ENCODE measurements at places on chromosomes 1 and 21.

- no peak for DNase-seq
Measured at GRCh38 chr1:91609551-91609950, 108.9 kb downstream of the CDC7 start.

DNA sequence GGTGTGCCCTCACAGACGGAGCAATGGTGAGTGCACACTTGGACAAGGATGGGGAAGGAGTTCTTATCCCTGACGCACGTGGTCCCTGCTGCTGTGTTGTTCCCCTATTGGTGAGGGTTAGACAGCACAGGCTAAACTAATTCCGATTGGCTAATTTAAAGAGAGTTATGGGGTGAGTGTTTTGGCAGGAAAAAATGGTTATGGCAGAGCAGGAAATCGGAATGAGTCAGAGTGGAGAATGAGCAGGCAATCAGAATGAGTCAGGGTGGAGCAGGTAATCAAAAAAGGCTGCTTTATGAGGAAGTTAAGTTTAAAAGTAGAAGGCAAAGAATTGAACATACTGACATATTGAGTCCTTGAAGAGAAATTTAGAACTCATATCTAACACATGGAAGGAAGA, 100.5 kb downstream of the NGF start:
- no peak for DNase-seq

DNA sequence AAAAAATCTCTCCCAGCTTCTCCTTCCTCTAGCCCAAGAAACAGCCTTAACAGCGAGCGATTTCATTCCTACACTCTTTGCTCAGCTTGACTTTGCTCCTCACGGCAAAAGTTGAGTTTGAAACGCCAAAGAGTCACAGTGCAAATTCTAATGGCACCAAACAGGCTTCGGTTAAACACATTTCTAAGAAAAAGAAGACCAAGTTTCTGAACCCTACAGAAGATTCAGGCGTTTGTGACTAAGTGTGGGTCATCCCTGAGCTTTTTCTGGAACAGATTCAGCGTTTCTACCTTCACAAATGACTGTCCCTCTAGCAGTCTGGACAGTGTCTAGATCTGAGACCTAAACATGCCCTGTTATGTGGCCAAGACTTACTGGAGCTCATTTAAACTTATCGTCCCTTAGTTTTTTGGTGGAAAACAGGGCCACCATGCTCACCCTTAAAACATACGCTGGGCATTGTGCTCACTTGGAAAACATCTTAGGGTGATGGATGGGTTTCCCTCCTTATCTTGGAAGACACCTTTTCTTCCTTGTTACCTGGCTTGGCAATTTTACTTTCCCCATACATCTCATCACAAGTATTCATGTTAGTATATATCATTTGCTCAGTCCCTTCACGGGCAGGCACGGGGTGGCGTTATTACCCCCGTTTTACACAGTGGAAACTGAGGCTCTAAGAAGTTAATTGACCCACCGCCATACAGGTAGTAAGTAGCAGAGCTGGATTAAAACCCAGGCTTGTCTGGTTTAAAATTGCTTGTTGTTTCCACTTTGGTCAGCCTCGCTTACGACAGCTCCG, 1.0 kb downstream of the C1orf198 start:
- DNase-seq: no peak

DNA sequence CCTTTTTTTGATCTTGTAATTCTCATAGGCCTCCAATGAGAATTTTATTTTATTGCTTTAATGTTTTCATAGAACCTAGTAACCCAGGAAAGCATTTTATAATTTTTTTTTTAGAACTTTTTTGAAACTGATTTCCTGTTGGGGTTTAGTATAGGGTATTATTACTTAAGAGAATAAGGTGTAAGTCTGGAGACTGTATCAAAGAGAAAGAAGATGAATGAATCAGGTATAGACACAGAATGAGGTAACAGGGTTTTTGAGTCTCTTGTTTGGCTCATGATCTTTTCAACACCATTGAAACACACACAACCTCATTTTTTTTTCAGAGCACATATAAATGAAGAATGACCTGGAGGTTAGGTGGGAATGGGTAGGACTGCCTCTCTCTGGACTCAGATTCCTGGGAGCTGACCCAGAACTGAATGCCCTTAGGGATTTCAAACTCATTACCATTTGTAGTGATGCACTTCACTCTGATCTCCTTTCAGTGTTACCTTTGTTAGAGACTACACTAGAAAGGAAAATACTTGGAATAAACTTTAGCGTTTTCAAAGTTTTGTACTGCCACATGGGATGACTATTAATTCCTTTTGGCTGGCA, 51.0 kb downstream of the EPB41 start:
- DNase-seq: no peak

DNA sequence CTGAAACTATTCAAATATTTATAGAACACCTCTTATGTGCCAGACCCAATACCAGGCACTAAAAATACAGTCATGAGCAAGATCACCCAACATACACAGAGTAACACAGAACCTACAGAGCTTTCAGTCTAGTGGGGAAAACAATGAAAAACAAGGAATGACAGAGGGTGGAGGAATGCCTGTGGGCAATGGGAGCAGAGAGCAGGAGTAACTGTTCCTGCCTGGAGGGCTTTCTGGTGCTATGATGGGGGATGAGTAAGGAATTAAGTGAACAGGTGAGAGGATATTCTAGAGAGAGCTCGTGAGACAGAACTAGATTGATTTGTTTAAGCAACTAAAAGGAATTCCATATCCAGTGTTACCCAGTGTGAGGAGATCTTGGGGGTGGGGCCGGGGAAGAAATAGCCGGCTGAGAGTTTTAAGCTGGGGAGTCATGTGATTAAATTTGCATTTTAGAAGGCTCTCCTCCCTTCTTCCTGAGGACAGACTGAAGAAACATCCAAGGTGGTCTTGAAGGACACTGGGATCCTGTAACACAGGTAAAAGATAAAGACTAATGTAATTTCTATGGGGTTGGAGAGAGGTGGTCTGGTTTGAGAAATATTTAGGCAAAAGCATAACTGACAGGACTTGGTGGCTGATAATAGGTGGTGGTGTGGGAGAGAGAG, 2.1 kb upstream of the CD53 start:
- DNase-seq: no peak

GRCh38 chr21:40638466-40639251, 208.3 kb downstream of the DSCAM start:
- DNase-seq: no peak

GRCh38 chr1:110120960-110121561, 8.8 kb downstream of the UBL4B start:
- no peak for DNase-seq

GRCh38 chr1:38728585-38728908, 131.0 kb downstream of the RRAGC start:
- DNase-seq: no peak

DNA sequence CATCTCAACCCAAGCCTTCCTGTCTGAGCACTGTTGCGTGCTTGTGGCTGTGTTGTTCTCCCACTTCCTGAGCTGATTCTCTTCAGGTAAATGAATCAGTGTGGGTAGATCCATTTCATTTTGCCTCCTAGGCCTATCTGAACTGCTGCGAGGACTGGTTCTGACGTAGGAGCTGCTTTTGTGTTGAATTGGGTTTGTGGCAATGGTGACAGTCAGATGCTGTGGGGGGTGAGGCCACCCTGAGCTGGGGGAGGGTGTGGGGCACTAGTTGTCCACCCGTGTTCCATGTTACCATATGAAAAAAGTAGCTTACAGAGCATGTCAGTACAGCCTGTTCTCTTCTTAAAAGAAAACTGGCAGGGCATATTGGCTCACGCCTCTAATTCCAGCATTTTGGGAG, 81.5 kb downstream of the MRPS6 start:
- DNase-seq: no peak

DNA sequence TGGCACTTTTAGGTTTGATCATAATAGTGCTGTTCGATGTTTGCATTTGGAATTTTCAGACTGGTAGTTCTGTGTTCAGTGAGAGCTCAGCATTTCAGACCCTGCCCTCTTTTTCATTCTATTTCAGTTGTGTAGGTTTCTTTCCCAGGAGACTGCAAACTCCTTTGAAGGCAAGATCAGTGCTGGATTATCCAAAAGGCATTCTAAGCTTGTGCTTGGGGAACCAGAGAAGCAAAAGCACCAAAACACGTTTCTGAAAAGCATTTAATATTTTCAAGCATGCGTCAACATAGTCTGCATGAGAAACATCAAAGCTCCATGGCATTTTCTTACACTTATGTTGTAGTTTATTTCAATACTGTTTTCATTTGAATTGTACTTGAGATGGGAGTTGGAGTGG, 292.1 kb downstream of the SDCCAG8 start:
- DNase-seq: no peak

DNA sequence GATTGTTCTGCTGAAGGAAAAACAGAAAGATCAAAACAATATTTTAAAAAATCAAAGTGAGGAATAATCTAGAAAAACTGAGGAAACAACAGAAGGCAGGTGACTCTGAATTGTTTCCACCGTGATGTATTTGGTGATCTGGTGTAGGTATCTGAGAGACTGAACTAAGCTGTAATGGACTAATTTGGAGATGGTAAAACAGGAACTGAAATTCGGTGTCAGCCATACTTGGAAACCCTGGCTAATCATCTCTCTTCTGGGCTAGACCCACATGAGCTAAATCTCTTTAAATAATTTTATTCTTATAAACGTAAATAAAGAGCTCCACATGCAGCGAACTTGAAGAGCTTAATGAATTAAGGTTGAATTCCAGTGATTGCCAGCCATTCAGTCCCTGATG, 1226.1 kb downstream of the NCAM2 start:
- DNase-seq: no peak

DNA sequence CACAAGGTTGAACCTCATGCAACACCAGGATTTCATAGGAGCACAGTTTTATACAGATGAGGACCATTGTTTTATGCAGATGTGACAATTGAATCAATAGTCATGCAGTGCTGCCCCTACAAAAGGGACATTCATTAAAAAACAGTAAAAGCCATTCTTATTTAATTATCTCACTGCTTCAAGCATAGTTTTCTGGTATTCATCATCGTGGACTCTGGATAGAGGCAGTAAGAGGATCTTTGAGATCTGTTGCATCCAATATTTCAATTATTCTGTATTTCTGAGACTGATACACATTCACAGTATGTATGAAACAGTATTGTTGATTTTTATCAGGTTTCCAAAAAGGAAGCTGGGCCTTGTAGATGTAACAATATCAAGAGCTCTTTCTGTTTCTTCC, 237.6 kb downstream of the RYR2 start:
- DNase-seq: no peak

GRCh38 chr21:45584786-45585185, 42.5 kb upstream of the SLC19A1 start:
- no peak for DNase-seq

DNA sequence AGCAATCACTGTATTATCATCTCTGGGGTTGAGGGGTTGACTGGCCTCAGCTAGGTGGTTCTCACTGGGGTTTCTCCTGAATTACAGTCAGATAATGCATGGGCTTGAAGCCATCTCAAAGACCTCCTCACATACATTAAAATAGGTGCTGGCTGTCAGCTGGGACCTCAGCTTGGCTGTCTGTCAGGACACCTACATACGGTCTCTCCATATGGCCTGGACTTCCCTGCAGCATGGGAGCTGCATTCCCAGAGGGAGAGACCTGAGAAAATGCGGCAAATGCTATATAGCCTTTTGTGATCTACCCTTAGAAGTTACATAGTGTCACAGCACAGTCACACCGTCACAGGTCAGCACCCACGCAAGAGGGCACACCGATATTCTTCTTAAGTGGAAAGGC, 93.6 kb downstream of the TSEN15 start:
- DNase-seq: no peak

DNA sequence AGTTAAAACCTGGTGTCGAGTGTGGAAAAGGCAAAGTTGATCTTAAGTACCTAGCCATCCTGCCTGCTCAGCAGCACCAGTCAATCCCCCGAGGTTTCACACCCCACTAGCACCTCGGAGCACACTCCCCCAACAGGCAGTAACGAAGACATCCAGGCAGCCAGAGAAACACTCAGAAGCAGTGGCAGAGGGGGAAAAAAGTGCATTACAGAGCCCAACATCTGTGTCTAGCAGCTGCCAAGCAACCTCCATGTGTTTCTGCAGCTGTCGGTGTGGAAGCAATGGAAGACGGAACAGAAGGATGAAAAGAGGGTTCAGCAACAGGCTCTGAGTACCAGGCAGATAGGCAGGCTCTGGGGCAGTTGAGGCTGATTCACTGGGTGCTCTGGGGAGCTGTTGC, 73.4 kb upstream of the PROX1 start:
- no peak for DNase-seq

DNA sequence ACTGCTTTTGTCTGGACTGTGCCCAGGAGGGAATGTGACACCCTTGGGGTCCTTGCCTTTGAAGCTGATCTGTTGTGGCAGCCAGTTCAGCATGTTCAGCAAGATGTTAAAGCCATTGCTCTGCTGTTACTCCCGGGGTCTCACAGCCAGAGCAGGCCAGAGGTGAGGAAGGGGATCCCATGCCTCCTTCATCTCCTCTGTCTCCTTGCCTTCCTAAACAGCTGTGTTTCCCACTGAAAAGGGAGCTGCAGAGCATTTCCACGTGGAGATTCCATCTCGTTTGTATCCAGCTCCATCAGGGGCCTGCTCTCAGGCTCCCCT, 135.8 kb upstream of the COL6A1 start:
- no peak for DNase-seq

DNA sequence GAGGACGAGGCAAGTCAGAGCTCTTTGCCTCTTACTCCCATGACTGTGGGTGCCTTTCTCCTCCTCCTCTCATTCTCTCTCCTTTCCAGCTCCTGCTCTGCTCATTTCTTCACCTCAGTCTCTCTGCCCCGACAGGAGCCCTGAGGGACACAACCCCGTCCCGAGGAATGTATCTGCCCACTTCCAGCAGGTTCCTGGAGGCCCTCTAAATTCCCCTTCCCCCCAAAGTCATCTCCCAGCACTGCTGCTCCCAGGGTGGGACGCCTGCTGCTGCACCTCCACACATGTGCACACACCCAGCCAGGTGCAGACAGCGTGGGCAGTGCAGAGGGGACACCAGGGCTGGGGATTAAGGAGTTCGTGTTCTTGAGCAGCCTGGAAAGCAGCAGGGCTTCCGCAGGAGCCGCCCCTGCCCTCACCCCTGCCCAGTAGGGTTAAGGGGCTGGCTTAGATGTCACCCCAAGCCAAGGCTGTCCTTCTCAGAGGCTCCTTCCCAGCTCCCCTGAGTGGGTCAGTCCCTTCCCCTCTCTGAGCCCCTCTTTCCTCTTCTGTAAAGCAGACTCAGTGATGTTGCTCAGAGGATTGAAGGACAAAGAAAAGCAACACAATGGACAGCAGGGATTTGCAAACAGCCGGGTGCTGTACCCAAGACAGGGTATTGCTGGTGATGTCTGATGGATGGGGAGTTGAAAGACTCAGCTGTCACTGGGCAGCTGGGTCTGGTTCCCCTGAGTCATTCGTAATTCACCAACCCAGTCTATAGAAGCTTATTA, 346.0 kb downstream of the MATN1 start:
- no peak for DNase-seq

DNA sequence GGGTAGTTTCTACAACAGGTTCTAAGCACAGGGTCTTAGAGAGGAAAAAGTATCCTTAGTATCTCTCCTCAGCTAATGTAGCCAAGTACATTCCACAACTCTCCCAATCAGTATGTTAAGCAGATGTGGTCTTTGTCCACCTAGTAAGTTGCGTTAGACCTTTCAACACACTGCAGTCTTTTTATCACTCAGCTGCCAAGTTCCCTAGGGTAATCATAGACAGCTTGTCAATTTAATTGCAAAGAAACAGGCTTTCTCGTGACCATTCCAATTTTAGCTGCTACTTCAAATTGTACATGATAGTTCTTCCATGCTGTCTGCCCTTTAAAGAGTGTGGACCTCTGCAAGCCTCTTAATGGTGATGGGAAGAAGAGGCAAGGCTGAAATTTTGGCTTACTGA, 211.8 kb upstream of the PKN2 start:
- no peak for DNase-seq

- no peak for DNase-seq
Measured at GRCh38 chr1:206131037-206131436, 13.8 kb upstream of the AVPR1B start.

GRCh38 chr1:154418062-154418921, 13.1 kb downstream of the IL6R start:
- no peak for DNase-seq
